Left hindlimb (tissue), 1 donor: ENCODE measurements at places on chromosomes 7 and 10.

DNA sequence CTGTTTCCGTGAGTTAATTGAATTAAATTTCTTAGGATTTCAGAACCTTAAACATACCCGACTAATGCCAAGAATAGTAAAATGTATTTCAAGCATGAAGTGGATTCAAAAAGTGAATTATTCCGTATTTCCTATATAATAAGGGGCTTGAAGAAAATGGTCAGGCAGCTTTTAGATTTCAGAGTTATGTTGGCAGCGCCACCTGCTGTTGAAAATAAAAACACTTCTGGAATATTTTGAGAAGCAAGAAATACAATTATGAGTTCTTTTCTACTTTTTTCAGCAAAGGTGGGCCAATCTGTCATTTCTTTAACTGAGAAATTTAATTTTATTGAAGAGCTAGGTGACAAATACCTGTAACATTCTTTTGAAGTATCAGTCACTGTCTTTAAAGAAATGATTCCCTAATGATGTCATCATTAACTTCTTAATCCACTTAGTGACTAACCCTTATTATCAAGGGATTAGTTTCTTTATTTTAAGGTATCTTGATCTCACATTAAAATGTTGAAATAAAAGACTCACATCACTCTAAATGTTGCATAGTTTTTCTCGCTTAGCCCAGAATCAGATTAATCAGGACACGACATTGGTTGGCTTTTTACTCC lies 36.6 kb upstream of the AGR3 start:
- no peak for DNase-seq

- no peak for DNase-seq
Measured at GRCh38 chr7:136687693-136688322, 180.6 kb upstream of the CHRM2 start.

DNA sequence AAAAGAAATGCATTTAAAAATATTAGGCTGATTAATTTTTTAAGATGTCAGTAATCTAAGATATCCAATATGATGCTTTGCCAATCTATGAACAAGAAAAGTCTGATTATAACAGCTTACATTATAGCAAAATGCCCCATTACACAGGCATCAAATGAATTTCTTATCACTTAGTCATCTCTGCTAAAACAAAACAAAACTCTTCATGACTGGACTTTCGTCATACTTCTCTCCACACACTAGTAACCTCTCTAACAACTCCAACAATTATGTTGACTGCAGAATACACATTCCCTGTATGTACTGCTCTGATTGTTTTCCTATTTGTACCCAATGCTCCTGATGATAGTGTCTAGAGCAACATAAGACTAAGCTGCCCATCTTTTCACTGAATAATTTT lies 3.8 kb upstream of the MKI67 start:
- no peak for DNase-seq

DNA sequence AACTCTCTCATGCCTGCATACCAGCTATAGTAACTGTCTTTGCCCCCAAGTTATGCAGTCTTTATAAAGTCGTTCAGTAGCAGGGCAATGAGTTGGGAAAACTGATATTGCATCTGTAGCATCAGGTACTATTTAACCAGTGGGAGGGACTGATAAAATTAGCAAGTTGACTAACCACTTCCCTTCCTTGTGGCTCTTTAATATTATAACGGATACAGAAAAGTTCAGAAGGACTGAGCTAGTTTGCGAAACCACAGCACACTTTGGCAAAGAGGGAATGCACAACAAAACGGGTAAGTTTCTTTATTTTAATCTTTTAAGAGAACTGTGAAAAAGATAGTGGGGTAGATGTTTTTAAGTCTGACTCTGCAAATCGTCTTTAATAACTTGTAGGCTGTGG lies 205.3 kb upstream of the HDAC9 start:
- DNase-seq: no peak

GRCh38 chr10:112307358-112308124 lies 24.3 kb downstream of the TECTB start:
- no peak for DNase-seq

- DNase-seq: no peak
Measured at GRCh38 chr10:93189944-93190343, 116.3 kb downstream of the CYP26A1 start.

DNA sequence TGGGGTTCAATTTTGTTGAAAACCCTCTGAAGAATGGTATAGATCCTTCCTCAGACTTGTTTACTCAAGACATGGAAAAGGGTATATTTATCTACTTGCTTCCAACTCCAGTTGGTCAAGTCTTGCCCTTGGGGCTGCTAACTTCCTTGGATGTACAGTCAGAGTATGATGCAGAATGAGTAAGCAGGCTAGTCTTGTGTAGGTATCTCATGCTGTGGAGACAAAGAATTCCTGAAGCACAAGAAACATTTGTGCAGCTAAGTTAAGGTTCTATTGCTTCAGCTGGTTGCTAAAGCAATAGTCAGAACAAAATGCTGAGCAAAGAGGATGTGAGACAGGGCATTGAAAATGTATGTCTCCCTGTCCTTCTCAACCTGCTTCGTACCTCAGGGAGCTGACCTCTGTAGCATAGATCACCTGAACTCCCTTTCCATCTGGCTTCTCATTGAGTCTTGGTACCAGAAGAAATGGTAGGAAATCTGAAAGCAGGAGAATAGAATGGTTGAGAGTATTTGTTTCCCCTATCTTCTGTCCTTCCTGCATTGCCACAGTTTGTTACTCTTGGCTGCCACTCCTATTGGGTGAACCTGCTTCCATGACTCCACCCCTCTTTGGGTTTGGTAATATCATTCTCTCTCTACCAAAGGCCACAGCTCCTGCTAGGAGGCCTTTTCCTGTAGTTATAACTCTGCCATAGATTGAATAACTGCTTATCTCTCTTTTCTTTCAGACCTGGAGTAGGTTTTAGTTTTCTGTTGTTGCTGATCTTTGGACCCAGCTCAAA lies 346.0 kb downstream of the PHF14 start:
- DNase-seq: no peak

GRCh38 chr7:159025161-159025779 lies 119.4 kb downstream of the VIPR2 start:
- peak; percentile 4 for DNase-seq

- no peak for DNase-seq
Measured at GRCh38 chr7:2971914-2972834, 71.5 kb downstream of the CARD11 start.

- peak; percentile 69 for DNase-seq
Measured at GRCh38 chr10:58952747-58953466, 223.5 kb upstream of the PHYHIPL start.

DNA sequence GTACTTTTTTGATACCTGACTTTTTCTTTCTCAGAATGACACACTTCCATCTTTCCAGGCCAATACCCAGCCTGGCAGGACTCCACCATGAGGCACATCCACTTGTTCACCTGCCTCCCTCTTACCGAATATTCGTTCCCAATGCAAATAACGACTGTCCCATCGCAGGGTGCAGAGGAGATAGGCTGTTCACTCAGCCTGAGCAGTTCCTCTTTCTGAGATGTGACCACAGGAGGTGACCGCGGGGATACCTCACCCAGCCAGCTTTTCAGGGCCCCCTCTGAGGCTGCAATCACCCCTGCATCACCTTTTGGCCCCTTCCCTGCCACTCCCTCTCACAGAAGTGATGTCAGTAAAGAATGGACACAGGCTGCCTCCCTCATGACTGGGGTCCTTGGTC lies 28.3 kb downstream of the PTPRN2 start:
- DNase-seq: no peak

DNA sequence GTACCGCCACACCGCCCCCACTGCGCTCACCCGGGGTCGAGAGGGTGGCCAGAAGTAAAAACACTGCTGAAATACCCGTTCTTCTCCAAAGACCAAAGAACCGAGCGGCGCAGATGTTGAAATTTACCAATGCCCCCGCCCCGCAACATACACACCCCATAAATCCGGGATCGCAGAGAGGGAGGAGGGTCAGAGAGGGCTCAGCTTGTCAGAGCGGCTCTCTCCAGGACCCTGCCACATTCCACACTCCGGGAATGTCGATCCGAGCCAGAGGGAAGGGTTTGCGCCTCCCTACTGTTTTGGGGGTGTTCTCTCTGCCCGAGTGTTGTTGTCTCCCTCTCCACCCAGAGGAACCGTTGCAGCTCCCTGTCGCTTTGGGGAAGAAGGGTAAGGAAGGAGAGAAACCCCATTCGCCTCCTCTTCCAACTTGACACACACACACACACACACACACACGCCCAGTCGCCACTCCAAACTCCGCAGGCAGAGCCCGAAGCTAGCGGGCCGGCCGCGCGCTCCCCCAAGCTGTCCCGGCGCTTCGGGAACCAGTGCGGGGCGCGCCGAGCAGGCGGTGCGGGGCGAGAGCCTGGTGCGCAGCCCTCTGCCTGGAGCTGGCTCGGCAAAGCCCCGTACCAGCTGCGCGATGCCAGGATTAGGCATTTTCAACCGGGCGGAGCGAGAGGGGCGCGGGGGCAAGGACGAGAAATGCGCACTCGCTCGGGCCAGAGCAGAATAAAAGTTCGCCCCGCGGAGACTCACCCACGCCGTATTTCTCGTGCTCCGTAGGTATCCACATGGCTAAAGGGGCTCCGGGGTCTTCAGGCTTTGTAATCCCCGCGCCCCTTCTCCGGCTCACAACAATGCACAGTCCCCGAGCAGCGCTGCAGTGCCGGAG lies 609 bp downstream of the DOCK4 start:
- peak; percentile 81 for DNase-seq

GRCh38 chr7:42311195-42311594 lies 74.2 kb upstream of the GLI3 start:
- no peak for DNase-seq

DNA sequence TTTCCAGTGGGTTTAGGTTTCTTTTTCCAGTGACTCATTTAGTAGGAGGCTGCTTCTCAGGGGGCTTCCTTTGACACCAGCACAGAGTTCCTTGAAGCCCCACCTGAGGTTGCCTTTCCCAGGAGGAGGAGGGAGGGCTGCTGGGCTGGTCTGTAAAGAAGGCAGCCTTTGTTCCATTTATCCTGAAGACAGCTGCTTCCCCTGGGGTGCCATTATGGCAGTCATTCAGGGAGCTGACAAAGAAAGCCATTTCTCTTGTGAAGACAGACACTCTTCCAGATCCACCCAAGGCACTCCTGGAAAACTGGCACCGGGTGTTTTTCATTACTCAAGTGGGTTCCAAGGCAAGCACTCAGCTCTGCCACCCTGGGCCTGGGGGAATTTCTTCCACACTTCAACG lies 54.0 kb downstream of the MTURN start:
- DNase-seq: no peak

DNA sequence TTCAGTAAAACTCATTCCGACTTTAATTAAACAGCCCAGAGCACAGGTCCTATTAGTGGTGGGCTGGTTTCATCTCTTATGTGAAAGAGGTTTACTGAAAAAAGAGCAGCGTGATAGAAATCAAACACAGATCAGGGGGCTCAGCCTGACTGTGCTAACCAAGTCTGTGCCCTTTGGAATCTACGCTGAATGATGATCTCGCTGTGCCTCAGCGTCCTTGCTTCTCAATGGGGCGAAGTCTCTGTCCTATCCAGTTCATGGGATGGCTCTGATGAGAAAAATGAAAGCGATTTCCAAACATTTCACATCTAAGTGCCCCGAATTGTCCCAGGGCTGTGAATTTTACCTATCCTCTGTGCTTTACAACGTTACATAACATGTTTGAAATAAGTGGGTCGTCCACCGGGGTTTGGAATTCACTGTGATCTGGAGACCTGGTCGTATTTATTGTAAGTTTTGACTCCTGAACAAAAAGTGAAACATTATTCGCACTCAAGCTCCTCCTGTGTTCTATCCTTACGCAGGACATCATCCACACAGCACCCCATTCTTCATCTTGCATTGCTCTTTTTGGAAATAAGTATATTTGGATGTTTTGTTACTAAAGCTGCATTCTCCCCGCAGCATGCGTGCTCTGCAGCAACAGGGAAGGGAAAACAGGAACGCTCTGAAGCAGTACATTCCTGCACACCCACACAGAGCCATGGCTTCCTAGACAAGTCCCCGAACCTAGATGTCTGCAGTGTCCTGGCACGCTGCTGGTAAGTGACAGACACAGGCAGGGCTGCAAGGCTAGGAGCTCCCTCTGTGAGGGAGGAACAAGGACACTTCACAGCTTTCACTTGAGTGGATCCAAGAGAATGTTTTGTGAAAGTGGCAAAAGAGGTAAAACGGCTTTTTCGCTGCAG lies 83.5 kb downstream of the SLC37A3 start:
- no peak for DNase-seq
